ENCODE measurements at places on chromosomes 2 and 18.

- DNase-seq, result no peak
Measured at GRCh38 chr2:119389615-119390306, 23.0 kb downstream of the DBI start.

DNA sequence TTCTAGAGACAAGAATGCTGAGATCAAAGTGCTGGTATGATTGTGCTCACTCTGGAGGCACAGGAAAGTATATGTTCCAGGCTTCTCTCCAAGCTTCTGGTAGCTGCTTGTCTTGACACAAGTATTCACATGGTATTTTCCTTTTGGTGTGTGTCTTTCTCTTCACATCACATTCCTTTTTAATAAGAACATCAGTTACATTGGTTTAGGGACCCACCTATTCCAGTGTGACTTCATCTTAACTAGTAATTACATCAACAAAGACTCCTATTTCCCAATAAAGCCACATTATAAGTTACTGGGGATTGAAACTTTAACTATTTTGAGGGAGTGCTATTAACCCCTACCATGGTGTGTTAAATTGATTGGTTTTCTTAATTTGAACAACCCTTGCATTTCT is 119.1 kb downstream of the FSIP2 start:
- DNase-seq, result no peak

DNA sequence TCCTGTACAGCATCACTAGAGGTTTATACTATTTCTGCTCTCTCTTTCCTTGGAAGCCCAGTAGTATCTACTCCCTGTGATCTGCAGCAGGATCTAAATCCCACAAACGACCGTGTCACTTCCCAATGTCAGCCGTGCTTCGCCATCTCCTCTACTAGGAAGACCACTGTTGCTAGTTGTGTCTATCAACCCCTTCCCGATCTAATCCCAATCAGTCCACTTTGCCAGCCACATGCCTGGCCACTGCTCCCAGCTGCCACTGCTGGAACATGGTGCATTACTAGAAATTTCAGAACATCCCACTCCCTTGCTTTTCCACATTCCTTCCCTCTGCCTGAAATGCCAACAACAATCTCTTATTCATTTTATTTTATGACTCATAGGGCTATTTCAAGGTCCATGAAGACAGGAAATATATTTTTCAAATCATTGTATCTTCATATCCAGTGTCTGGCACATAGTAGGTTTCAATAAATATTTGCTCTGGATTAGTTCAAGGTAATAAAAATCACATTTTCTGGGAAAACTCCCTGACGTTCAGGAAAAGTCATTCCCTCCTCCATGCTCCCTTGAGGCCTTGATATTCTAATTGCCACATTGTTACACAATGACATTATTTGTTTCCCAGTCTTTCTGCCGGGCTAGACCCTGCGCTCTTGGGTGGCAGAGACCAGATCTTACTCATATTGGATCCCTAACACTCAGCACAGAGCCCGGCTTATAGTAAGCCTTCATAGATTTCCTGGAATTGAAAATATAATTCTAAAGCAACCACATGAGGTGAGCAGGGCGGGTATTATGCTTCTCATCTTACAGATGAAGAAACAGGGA is 2.1 kb upstream of the TRIB2 start:
- DNase-seq, result no peak

DNA sequence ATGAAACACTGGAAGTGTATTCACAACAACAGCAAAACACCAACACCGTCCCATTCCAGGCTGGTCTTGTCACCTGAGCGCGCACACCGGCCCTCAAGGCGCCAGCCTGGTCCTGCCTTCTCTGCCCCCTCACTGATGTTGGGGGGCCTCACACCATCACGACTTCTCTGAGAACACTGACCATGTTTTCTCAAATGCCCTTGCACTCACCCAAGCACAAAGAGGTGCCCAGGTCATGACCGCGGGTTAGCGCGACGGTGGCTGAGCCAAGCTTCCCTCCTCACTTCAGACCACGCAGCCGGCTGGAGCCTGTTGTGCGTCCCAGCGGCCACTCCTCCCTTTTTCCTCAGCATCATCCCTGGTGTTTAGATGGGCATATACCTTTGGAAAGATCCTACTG is 101.3 kb upstream of the SALL3 start:
- peak; percentile 30 for DNase-seq

- no peak for DNase-seq
Measured at GRCh38 chr2:240568678-240569522, 616 bp downstream of the RNPEPL1 start.

- no peak for DNase-seq
Measured at GRCh38 chr2:120840795-120841487, 105.3 kb downstream of the GLI2 start.

DNA sequence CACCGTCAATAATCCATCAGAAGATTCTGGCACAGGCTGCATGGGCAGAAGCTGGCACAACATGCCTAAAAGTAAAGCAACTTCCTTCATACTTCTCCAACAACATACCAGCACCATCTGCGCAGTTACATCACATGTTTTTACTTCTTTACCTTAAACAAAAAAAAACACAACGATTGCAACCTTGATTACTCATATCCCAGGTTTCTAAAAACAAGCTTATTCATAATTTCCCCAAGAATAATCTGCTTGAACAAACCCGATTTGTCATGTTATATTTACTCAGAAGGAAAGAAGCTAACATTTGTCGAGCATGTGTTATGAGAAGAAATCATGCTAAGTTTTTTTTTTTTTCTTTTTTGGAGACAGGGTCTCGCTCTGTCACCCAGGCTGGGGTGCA is 54.7 kb downstream of the THADA start:
- no peak for DNase-seq

GRCh38 chr2:71591044-71591443 is 137.7 kb downstream of the DYSF start:
- DNase-seq, result no peak

- peak; percentile 62 for DNase-seq
Measured at GRCh38 chr2:63842149-63843061, 709 bp downstream of the UGP2 start.

- DNase-seq, result no peak
Measured at GRCh38 chr2:236682651-236683422, 113.2 kb downstream of the ACKR3 start.

GRCh38 chr18:2168022-2168421 is 403.3 kb downstream of the METTL4 start:
- DNase-seq, result no peak

DNA sequence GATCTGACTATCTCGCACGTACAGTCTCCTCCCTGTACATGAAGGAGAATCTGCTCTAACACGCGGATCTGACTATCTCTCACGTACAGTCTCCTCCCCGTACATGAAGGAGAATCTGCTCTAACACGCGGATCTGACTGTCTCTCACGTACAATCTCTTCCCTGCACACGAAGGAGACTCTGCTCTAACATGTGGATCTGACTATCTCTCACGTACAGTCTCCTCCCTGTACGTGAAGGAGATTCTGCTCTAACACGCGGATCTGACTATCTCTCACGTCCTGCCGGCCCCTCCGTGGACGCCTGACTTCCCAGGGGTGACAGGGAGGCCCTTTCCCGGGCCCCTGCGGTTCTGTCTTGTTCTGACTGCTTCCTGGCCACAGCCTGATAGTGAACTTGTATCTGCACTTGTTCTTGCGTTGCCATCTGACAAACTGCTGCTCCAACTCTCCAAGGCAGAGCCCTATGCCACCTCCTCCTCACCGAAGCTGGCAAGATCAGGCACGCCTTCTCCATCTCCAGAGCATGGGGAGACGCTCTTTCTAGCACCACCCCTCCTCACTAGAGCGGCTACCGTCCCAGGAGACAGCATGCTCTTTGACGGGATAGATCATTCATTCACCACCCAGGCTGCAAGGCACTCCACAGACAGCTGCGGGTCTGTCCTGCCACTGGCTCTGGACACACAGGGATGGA is 238.6 kb downstream of the TWIST2 start:
- no peak for DNase-seq

DNA sequence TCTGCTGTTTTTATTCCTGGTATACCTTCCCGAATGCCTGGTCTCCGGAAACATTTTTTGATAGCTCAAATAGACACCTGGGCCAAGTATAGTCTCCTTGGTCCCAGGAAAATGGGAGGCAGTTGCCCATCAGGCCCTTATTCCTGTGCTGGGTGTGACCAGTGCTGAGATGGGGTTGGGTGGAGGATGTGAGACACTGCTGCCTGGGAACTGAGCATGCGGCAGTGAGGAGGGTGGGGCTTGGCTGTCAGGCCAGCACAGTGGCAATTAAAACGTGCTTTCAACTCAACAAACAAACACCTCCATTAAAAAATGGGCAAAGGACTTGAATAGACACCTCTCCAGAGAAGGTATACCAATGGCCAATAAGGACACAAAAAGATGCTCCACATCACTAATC is 12.5 kb downstream of the KLHL29 start:
- DNase-seq, result no peak

- no peak for DNase-seq
Measured at GRCh38 chr2:72180351-72180750, 32.7 kb upstream of the CYP26B1 start.

- DNase-seq, result no peak
Measured at GRCh38 chr18:42545825-42546224, 569.7 kb downstream of the RIT2 start.

GRCh38 chr18:25416374-25416773 is 64.4 kb upstream of the ZNF521 start:
- DNase-seq, result no peak

- DNase-seq, result no peak
Measured at GRCh38 chr18:58645398-58645797, 16.5 kb upstream of the ALPK2 start.

DNA sequence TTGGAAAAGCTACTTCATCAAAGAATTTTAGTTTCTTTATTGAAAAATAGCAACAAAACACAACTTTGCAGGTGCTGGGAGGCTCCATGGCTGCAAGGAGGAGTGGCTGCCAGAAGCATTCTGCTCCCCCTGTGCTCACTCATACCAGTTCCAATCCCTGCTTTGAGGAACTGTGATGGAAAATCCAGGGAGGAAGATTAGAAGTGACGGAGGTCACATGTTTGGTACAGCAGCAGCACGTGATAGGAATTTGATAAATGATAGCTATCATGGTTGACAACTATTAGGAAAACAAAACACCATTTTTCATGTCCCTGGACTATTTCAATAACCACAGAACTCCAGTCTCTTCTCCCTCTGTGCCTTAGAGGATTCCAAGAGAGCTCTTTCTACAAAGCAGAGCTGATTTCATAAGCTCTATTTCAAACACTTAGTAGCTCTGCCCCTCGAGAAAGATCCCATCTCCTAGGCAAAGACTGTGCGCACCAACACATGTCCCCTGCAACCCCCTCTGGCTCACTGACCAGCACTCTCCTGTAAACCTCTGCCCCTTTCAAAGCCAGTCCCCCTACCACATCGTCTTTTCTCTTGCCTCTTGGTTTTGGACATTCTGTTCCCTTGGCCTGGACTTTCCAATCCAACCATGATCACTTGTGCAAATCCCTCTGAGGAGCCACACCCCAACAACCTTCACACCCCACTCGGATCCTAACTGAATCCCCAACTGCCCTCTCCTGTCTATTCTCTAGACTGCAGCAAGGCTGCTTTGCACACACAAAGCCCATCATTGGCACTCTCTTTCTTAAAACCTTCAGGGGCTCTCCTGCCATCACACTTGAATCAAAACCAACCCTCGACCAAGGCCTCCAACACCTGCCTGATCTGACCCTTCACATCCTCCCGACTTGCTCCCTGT is 352.4 kb upstream of the PKDCC start:
- no peak for DNase-seq

GRCh38 chr2:49241501-49241900 is 87.2 kb upstream of the FSHR start:
- no peak for DNase-seq

DNA sequence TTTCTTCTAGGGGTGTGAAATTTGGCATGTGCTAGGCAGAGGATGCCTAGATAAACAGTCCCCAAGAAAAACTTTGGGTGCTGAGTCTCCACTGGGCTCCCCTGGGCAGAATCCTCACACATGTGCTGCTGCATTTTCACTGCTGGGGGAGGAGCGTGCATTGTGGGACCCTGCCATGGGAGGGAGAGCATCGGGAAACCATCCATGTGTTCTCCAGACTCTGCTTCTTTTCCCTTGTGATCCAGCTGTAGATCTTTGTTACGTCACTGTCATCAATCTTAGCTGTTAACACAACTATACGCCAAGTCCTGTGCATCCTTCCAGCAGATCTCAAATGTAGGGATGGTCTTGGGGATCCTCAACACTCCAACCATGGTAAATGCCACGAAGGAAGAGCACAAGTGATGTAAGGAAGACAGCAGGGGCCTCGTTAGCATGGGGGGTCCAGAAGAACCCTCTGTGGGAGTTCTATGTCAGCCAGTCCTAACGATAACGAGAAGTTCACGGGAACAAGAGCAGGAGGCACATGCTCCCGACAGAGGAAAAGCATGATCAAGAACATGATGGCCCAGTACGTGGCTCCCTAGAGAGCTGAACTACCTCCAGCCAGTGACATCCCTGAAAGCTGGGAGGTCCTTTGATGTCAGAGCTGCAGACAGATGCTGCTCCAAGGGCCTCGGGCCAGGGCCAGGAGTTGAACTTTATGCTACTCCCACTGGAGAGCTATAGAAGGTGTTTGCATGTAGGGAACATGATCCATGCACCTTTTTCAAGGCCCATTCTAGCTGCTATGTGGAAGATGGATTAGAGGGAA is 41.1 kb upstream of the NPAS2 start:
- DNase-seq, result no peak

GRCh38 chr2:25709349-25709748 is 36.0 kb upstream of the DTNB start:
- DNase-seq, result no peak

- DNase-seq, result no peak
Measured at GRCh38 chr2:56474412-56475158, 290.8 kb downstream of the CCDC85A start.

- no peak for DNase-seq
Measured at GRCh38 chr18:38796762-38797161, 1231.2 kb upstream of the CELF4 start.

- DNase-seq, result peak; percentile 72
Measured at GRCh38 chr2:28958689-28959088, 22.4 kb upstream of the TOGARAM2 start.

DNA sequence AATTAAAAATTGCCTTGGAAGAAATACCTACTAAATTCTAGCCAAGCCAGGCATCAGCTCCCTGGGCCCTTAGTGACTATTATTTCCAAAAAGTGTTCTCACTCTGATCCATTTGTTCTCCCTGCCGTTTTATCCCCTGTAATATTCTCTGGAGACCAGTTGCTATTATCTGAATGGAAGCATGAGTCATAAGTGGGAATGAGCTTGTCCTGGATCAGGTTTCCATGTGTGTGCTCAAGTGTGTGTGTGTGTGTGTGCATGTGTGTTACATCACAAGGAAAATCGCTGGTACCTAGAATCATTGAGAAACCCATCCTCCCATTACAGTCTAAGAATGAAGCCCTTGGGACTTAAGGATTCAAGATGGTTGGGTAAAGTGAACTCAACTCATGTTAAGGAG is 130.3 kb upstream of the CXCR4 start:
- DNase-seq, result no peak

- DNase-seq, result no peak
Measured at GRCh38 chr2:189178726-189179569, 613 bp downstream of the COL5A2 start.
